Foreskin melanocyte (primary cell): ENCODE measurements at places on chromosomes 6 and 20.
A peak's percentile ranks its signal among the peaks of the same experiment; 100 is the strongest.

- peak; percentile 93 for DNase-seq
Measured at GRCh38 chr20:6492271-6493055, 275.0 kb upstream of the BMP2 start.

DNA sequence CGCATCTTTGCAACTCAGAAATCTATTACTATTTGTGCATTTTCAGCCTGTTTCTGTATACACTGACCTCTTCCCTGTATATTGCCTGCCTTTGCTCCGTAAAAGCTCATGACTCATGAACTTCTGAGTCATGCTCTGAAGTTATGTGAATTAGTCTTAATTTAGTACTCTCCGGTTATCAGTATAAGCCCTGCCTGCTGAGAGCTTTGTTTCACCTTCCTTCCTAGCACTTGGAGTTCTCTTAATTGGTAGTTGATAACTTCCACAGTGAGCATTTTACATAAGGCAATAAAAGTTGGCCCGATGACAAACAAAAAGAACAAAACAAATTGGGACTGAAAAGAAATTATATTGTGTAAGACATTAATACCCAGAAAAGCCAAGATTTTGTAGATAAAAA, 231.4 kb downstream of the GJA1 start:
- peak; percentile 66 for DNase-seq

- DNase-seq, result no peak
Measured at GRCh38 chr6:30683183-30683979, 3.1 kb downstream of the PPP1R18 start.

GRCh38 chr6:14372734-14373489, 255.3 kb downstream of the CD83 start:
- DNase-seq, result no peak

- no peak for DNase-seq
Measured at GRCh38 chr6:25617997-25618396, 34.0 kb upstream of the SCGN start.

GRCh38 chr6:152398993-152399392, 238.2 kb downstream of the SYNE1 start:
- no peak for DNase-seq

DNA sequence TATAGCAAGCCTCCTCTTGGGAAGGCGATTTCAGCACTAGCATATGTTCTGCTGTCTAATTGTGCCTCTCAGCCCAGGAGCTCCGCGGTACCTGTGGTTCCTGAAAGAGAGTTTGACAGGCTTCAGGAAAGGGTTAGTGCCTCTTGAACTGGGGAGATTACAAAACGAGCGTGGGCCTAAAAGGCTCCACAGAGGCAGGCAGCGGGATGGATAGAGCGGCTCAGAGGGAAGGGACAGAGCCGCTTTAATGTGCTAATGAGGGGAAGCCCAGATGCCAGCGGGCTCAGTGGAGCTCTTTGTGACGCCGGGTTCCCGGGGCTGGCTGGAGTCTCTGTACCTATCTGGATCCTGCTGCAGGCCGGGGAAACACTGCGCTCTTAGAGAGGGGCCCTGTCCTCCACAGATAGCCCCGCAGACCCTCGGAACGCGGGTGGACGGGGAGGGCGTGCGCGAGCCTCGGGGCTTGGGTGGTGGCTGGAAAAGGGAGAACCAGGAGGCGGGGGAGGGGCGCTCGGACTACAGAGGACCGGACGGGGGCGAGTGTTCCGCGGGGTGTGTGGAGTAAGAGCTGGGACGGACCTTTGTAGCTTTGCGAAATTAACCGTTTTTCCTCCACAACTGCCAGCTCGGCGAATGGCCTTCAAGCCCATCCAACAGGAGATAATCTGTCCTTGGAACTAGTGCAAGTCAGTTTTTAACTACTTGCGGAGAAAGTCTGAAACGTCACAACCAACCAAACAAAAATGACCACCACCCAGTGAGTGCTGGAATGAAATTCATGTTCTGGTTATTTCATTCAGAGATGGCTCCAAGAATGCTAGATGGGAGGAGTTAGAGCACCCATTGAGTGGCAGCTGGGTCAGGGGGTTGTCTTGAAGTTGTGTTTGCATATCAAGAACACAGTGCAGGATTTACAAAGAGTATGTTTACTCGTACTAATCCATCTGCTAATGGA, 13.0 kb downstream of the SLC35F1 start:
- no peak for DNase-seq

DNA sequence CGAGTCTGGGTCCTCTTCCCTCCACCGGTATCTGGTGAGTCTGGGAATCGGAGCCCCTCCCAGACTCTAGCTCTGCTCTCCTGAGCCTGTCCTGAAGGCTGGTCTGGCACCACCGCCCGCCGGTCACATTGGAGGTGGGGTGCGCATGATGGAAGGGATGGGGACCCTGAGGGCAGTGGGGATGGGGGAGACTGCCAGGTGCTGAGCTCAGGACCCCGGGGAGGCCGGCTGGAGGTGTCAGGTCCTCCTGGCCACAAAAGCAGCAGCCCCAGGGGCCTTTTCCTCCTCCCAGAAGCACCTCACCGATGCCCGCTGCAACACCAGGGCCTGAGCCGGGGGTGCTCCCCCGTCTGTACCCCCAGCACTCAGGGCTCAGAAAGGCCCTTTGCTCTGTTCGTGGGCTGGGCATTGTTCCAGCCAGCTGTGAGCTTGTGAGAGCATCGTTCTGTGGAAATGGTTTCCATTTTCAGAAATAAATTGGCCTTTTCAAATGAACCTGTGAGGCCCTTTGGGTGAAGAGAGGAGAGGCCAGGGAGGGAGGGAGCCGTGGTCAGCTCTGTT, 2.5 kb upstream of the NPBWR2 start:
- no peak for DNase-seq

DNA sequence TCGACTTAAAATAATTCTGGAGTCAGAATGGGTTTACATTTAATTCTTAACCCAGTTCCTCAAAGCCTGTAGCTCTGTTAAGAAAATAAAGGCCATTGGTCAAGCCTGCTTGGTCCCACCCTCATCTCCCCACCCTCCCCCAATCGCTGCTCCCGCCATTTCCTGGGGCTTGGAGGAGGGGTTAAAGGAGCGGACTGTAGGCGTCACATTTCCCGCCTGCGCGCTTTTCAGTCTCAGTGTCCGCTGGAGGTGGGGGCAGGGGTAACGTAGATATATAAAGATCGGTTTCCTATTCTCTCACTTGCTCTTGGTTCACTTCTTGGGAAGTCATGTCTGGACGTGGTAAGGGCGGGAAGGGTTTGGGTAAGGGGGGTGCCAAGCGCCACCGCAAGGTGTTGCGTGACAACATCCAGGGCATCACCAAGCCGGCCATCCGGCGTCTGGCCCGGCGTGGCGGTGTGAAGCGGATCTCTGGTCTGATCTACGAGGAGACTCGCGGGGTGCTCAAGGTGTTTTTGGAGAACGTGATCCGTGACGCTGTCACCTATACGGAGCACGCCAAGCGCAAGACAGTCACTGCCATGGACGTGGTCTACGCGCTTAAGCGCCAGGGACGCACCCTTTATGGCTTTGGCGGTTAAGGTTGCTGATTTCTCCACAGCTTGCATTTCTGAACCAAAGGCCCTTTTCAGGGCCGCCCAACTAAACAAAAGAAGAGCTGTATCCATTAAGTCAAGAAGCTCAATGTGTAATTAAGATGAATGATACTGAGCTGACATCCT, 58.9 kb downstream of the TRIM38 start:
- DNase-seq, result peak; percentile 94

- DNase-seq, result no peak
Measured at GRCh38 chr6:61867635-61868034, 418.4 kb downstream of the KHDRBS2 start.

DNA sequence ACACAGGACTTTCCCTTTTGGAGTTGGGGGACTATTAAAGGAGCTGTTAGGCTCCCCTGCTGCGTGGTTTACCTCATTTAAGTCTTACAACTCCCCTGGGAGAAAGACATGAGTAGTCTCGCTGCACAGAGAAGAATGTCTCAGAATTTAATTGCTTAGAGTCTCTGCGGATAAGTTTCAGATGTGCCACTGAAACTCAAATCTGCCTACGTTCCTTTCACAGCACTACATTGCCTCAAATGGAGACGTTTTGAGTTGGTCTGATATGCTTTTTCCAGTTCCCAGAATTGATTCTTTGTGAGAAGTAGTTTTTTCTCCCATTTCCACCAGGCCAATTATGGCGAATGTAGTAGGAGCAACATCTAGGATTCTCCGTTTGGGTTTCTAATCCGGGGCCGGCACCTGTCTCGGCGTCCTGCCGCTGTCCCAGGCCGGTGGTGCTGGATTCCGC, 532 bp upstream of the SLC35F1 start:
- DNase-seq, result no peak

DNA sequence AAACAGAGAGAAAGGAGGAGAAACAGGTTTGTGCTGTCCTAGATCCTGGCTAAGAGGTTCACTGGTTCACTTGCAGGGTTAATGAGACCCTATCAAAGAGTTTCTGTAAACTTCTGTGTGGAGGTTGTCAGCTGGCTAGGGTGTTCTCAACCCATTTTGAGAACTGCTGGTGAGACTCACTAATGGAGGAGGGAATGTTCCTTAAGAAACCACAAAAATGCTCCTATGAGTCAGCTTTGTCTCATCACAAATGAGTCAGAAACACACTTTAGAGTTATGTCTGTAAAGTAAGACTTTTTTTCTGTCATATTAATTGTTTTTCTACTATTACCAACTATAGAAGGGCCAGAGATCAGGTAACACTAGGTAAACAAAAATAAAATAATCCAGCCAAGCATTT, 884.4 kb downstream of the PHF3 start:
- DNase-seq, result peak; percentile 77

- peak; percentile 31 for DNase-seq
Measured at GRCh38 chr6:27720607-27721580, 191.3 kb downstream of the OR2B2 start.

DNA sequence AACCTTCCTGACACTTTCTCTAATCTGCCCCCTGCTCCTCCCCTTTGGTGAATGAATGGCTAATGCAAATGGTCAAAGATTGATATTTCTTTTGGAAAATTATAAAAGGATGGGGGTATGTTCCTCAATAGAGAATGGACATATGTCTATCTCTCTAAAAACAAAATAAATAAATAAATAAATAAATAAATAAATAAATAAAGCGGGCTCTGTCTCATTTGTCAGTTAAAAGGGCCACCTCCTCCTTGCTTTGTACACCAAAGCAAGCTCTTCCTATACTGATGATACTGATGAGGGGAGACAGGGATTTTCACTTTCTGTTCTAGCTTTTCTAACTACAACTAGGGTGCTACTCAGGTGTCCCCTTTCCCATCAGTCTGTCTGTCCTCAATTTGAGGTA, 135.5 kb upstream of the SPACA1 start:
- DNase-seq, result no peak

GRCh38 chr6:131909408-131910218, 41.6 kb downstream of the CCN2 start:
- DNase-seq, result peak; percentile 60

DNA sequence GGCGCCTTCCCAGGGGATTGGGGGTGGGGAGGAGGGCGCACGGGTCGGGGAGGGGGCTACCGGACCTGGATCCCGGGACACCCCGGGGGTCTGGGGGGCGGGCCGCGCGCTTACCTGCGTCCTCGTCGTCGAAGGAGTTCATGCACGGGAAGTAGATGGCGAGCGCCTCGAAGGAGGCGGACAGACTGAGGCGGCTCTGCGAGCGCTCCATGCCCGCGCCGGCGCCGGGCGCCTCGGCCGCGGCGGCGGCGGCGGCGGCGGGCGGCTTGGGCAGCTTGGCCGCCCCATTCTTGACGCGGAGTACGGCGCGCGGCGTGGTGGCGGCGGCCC, 320 bp downstream of the RIMS4 start:
- no peak for DNase-seq

DNA sequence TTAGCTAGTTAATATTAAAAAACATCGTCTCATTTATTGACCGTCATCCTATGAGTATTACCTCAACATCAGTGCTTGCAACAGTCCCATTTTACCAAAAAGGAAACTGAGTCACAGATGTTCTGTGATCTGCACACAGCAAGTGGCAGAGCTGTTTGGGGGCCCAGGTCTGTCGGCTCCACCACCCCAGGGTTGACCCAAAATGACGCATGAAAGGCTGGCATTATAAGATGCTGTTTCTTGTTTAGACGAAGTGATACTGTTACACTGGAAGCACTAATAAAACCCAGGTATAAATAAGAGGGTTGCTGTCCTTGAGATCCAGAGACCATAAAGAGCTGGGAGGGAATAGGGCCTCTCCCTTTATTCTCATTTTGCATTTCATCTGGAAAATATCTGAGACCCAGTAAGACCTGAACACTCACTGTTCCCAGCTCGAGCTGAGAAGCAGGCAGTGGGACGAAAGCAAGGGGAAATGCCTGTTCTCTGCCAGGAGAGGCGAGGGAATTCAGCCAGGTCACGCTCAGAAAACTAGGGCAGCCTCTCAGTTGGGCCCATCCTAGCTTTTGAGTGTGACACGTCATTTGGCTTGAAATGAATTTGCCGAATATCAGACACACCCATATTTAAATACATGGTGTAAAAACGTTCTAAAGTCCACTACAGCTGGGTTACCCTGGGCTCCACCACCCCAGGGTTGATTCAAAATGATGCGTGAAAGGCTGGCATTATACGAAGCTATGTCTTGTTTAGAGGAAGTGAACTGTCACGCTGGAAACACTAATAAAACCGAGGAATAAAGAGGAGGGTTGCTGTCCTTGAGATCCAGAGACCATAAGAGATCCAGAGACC, 1.4 kb upstream of the MICAL1 start:
- peak; percentile 96 for DNase-seq

DNA sequence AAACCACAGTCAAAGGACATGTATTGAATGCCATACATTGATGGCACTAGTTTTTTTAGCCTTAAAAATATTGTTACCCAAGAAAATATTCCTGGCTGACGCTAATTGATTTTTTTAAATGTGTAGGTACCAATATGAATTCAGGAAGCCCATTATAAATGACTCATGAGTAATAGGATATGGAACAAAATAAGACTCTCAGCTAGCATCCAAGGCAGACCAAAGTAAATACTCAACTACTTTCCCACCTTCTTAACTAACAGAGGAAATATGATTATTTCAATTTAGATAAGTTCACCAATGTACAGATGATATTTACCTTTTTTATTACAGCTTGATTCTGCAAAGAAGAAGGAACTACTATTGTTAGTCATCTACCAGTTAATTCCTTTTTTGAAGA, 43.2 kb upstream of the TXNDC5 start:
- no peak for DNase-seq

DNA sequence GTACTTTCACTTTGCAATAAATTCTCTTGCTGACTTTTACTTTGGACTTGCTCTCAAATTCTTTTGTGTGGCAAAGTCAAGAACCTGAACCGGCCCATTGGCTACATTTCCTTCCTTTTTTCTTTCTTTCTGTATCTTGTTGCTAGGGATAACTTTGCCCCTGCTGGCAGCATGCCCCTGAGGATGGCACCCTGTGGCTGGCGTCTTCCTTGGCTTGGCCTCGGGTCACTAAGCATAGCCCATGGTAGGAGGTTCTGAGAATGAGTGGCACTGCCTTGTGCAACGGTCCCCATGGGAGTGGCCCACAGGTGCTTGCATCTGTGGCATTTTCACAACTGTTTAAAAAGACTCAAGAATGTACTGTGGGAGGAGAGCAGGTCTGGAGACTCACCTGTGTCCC, 14.0 kb upstream of the HLA-F start:
- no peak for DNase-seq
